ENCODE measurements at places on chromosomes 7 and 10.

DNA sequence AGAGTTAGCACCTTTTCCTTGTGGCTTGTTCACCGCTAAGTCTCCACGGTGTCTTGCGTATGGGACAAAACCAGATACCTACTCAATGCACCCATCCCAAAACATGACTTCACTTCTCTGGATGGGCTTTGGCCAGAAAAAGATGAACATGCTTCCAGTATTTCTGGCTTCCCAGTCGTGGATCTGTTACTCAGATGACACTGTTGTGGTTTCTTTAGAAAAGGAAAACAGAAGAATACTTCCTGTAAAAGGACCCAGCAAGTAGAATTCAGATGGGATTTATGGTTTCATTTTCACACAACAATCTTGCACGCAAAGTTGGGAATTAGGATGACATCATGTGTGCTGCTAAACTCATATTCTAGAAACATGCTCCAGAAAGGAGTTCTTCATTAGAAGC is 216.7 kb downstream of the ADAM12 start:
- DNase-seq: peak; percentile 31

GRCh38 chr7:610141-610530 is 90.5 kb upstream of the PDGFA start:
- DNase-seq: no peak

GRCh38 chr10:99993701-99994689 is 15.8 kb downstream of the DNMBP start:
- peak; percentile 97 for DNase-seq

DNA sequence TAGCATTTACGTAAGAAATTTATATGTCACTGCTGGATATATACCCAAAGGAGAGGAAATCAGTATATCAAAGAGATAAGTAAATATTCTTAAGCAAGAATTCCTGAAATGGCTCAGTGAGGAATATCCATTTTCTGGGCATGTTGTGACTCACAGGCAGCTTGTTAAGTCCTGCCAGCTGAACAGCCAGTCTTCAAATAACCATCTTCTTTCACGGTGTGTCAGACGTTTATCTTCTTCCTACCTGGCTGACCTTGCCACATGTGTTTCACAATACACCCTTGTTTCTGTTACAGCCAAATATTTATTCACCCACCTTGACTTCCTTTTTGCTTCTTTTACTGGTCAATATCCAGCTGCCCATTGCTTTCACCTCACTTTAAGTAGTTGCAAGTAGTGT is 648.1 kb downstream of the ANKRD7 start:
- no peak for DNase-seq
